ENCODE measurements at places on chromosomes 3 and 15.

- no peak for DNase-seq
These were observed 334.0 kb upstream of the NR2F2 start for GRCh38 chr15:95996494-95996893.

- DNase-seq, result peak; percentile 87
These were observed 2.0 kb upstream of the MELTF start for GRCh38 chr3:197031315-197032285.

GRCh38 chr3:65569845-65570405 lies 468.8 kb downstream of the MAGI1 start:
- DNase-seq, result no peak

DNA sequence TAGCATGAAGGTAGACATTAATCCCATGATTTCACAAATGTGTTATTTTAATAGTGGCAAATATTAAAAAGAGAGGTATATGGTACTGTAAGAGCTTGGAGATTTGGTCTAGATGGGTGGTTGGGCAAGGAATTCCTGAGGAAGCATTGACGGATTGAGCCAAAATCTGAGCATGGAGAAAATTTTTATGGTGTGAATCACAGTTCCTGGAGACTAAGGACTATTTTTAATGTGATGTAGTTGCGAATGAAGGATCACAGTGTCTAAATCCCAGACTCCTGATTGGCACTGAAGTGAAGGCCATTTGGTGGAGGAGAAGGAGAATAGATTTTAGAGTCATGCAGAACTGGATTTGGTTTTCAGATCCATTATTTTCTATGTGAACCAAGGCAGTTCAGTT lies 188.7 kb upstream of the FEZF2 start:
- no peak for DNase-seq

- DNase-seq, result no peak
These were observed 23.1 kb upstream of the EIF4A2 start for GRCh38 chr3:186760141-186760833.

DNA sequence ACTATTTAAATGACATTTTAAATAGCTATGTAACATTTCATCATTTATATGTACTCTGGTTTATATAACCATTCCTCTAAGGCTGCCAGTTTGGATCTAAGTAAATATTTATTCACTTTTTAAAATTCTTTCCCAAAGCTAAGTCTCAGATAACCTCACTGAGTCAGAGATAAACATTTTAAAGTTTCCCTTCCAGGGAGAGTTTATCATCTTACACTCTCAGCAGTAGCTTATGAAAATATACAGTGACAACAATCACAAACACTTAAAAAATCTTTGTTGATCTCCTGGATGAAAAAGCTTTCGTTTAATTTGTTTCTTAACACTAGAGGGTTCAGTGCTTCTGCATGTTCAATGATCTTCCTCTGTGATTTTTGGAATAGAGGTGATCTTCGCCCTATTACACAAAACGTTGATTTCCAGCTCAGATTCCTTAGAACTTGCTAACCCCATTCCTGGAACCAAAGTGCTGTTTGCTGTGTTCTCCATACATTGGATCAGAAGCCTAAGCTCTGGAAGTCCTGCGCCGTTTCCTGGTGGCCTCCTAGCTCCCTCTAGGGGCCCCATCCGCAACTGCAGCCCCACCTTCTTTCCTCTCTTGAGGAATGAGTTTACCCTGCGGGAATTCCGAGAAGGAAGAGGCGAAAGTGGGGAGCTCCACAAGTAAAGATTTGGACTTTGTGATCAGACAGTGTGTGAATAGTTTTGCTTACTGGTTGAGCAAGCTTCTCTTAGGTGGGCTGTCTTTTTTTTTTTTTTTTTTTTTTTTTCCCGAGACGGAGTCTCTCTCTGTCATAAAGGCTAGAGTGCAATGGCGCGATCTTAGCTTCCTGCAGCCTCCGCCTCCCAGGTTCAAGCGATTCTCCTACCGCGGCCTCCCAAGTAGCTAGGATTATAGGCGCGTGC lies 29.3 kb upstream of the SACM1L start:
- DNase-seq, result peak; percentile 87

- peak; percentile 82 for DNase-seq
These were observed 42.7 kb downstream of the EIF2AK4 start for GRCh38 chr15:39976291-39977274.

DNA sequence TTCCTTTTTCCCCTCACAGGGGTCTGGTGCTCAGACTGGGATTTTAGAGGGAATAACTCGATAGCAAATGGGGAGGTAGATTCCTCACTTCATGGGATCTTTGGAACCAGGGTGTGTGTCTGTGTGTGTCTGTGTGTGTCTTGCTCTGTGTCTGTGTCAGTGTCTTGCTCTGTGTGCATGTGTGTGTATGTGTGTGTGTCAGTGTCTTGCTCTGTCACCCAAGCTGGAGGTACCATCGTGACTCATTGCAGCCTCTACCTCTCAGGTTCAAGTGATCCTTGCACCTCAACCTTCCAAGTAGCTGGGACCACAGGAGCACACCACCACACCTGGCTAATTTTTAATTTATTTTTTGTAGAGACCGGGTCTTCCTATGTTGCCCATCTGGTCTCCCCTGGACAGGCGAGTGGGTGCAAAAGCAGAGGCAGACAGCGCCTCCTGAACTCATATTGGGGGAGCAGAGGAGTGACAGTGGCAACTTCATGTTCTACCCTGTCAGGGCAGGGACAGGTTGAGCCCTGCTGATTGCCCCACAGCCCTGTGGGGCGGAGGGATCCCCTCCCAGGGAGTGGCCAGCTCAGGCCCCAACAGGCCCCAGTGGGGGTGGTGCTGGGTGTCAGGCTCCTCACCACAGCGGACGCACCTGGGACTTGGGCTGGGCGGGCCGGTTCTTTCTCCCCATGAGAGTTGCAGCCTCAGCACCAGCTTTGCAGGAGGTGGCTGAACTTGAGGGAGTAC lies 10.4 kb upstream of the SEMA4B start:
- DNase-seq, result no peak

All from sigmoid colon (tissue), 7 donors.